Activated CD4-positive, alpha-beta T cell treated with anti-CD3 and anti-CD28 coated beads, Interleukin-2, amount 50 U/mL, for 24 hours (primary cell): ENCODE measurements at places on chromosomes 13 and 19.

- DNase-seq: no peak
Measured at GRCh38 chr19:38669552-38669951, 22.1 kb downstream of the ACTN4 start.

DNA sequence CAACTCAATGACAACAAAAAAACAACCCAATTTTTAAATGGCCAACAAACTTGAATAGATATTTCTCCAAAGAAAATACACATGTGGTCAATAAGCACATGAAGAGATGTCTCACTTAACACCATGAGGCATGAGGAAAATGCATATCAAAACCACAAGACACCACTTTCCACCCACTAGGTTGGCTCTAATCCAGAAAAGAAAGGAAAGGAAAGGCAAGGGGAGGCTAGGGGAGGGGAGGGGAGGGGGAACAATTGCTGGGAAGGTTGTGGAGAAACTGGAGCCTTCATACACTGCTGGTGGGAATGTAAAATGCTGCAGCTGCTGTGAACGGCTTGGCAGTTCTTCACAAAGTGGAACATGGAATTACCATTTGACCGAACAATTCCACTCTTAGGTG lies 854.3 kb downstream of the UQCRFS1 start:
- no peak for DNase-seq

GRCh38 chr19:50414864-50415660 lies 3.7 kb upstream of the SPIB start:
- DNase-seq: peak; percentile 65

DNA sequence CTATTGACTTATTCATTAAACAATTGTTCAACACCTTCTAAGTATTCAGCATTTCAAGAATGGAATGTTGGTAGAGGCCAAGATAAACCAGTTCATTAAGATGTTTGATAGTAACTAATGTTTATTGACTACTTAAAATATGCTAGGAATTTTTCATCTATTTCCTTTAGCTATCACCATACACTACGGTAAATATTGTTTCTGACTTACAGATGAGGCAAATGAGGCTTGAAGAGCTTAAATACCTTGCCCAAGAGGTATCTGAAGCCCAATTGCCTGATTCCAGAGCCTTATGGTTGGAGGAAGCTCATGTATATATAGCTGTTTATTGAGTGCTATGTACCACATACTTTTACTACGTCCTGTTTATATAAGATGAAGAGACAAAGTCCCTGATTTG lies 286.2 kb downstream of the NDFIP2 start:
- no peak for DNase-seq

DNA sequence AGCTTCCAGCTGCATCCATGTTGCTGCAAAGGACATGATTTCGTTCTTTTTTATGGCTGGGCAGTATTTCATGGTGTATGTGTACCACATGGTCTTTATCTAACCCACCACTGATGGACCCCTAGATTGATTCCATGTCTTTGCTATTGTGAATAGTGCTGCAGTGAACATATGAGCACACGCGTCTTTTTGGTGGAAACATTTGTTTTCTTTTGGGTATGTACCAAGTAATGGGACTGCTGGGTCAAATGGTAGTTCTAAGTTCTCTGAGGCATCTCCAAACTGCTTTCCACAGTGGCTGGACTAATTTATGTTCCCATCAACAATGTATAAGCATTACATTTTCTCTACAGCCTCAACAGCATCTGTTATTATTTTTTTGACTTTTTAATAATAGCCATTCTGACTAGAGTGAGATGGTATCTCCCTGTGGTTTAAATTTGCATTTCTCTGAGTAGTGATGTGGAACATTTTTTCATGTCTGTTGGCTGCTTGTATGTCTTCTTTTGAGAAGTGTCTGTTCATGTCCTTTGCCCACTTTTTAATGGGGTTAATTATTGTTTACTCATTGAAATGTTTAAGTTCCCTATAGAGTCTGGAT lies 6.8 kb upstream of the UBE2L5 start:
- no peak for DNase-seq

GRCh38 chr19:28940751-28941500 lies 272.0 kb downstream of the UQCRFS1 start:
- DNase-seq: no peak

GRCh38 chr19:15974856-15975255 lies 26.0 kb downstream of the OR10H4 start:
- no peak for DNase-seq

- DNase-seq: no peak
Measured at GRCh38 chr19:4284176-4284958, 5.3 kb downstream of the SHD start.

DNA sequence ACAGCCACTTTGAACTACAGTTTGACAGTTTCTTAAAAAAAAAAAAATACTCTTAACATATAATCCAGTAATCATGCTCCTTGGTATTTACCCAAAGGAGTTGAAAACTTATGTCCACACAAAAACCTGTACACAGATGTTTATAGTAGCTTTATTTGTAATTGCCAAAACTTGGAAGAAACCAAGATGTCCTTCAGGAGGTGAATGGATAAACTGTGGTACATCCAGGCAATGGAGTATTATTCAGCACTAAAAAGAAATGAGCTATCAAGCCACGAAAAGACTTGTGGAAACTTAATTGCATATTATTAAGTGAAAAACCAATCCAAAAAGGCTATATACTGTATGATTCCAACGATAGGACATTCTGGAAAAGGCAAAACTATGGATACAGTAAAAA lies 44.9 kb downstream of the RCBTB2 start:
- DNase-seq: no peak
